ENCODE measurements at places on chromosomes 13 and 19.

DNA sequence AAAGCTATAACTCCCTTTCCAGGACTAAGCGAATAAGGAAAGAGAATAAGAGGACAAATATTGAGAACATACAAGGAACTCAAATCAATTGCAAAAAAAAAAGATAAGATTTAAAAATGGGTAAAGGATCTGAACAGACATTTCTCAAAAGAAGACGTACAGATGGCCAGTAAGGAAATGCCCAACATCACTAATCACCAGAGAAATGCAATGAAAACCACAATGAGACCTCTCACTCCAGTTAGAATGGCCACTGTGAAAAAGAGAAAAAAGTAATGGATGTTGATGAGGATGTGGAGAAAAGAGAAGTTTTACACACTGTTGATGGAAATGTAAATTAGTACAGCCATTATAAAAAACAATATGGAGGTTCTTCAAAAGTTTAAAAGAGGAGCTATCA lies 63.8 kb downstream of the VWA8 start:
- peak; percentile 21 for DNase-seq

DNA sequence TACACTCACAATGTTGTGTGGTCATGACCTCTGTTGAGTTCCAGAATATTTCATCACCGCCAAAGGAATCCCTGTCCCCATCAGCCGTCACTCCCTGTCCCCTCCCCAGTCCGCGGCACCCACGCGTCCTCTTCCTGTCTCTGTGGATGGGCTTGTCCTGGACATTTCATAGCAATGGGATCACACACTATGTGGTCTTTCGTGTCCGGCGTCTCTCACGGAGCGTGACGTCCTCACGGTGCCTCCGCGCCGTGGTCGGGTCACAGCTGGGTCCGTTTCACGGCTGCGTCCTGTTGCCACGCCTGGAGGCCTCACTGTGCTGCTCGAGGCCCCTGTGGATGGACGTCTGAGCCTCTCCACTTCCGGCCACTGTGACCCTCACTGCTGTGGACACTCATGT lies 6.6 kb downstream of the AZU1 start:
- no peak for DNase-seq

DNA sequence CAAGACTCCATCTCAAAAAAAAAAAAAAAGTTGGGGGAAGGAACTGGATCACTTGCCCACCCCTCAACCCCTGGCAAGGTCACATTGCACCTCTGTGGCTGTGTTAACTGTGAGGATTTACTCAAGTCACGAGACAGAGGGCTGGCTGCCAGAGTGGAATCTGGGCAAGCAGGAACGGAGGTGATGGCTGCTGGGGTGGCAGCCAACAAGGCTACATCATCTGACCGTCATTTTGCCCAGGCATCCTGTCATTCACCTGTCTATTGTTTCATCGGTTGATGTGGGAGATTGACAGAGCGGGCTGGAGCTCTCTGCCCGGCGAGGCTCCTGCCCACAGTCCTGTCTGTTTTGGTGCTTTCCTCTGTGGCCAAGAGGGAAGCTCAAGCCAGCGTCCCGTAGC lies 75.7 kb downstream of the DPF1 start:
- DNase-seq: no peak

DNA sequence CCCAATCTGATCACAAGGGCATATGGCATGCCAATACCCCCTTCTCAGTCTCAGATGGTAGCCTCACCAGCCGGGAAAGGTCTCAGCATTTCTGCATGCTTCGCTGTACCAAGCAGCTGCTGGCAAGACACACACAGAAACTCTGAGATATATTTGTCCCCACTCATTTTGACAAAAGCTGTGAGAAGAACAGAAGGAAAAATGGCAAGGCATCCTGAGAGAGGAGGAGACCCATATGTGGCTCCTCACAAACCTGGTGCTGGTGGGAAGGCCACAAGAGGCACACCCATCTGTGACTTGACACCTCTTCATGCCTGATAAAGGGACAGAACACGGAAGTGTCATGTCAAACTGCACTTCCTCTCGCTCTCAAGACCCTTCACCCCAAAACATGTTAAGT lies 36.7 kb upstream of the DOCK9 start:
- DNase-seq: no peak

GRCh38 chr13:84902243-84902642 lies 897.0 kb downstream of the SLITRK6 start:
- DNase-seq: no peak

Measured in fibroblast of mammary gland (primary cell).